ENCODE measurements at places on chromosomes 12 and 14. TPM values are rescaled to one million over a fixed set of nuclear protein-coding genes. Genes with fewer than 3 reads are reported as not detected.

GARIN6 gene
- not detected for total RNA-seq

SLC6A12 gene
- 2.1 TPM for total RNA-seq

SLC41A2 gene
- total RNA-seq: 123 TPM

NR4A1 gene
- 102 TPM for total RNA-seq

NXPH4 gene
- total RNA-seq: not detected

PIANP gene
- total RNA-seq: not detected
